ENCODE measurements at places on chromosomes 7 and 10.
A peak's percentile ranks its signal among the peaks of the same experiment; 100 is the strongest.

DNA sequence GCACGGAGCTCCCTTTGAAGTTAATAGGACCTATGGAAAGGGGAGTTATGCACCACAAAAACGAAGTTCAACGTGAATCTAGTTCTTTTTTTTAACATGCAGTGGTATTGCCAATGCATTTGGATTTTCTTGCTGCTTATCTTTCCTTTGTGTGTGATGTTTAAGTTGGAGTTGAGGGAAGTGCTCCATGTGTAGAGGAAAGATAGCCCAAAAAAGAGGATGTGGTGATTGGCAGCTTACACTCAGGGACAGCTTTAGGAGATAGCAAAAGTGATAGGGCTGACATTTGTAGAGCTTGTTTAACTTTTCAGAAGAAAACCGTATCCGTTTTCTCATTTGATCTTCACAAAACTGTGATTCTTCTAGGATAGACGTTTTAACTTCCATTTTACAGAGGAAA, 101.3 kb downstream of the MDFIC start:
- DNase-seq = no peak

- DNase-seq = no peak
Measured at GRCh38 chr10:128560993-128561392, 434.8 kb upstream of the MKI67 start.

DNA sequence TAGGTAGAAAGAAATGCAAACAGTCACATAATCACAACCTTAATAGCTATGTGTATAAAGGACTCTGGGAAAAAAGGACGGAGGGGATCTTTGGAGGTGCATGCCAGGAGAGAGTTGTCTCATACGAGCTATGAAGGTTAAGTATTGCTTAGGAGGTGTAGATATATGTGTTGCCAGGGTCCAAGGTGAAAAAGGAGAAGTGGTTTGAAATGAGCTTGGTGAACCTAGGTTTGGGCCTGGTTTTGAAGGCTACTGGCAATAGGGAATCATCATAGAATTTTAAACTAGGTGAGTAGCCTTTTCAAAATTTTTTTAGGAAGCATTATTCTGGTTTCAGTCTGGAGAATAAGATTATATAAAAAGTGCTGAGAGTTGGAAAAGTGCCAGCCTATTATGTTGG, 336.8 kb downstream of the AUTS2 start:
- DNase-seq = no peak

DNA sequence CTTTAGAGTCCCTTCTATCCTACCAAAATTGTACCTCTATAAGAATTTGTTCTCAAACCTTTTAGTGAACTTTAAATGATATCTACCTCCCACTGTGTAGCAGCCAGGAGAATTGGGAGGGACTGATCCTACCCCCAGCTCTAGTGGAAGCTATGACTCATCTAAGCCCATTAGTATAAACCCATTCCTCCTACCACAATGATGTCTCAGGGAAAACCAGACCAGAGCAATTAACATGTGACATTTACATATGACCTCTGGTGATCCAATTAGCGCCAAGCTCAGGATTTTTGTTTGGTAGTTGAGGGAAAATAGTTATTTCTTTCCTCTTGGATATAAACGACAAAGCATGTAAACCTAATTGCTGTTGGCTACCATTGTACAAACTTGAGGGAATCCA, 33.1 kb upstream of the R3HCC1L start:
- no peak for DNase-seq

DNA sequence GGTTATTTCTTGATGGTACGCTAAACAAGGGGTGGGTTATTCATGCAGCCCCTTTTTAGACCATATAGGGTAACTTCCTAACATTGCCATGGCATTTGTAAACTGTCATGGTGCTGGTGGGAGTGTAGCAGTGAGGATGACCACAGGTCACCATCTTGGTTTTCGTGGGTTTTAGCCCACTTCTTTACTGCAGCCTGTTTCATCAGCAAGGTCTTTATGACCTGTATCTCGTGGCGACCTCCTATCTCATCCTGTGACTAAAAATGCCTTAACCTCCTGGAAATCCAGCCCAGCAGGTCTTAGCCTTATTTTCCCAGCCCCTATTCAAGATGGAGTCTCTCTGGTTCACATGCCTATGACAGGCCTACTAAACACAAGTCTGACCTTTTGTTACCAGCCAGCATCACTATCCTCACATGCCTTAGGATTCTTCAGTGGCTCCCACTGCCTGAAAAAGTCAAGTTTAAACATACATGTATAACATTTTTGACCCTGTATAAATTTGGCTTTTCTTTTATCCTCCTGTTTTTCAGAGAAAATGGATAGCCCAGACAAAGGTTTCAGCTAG, 13.2 kb upstream of the COBL start:
- no peak for DNase-seq

- no peak for DNase-seq
Measured at GRCh38 chr7:46160861-46161260, 239.8 kb upstream of the IGFBP3 start.

DNA sequence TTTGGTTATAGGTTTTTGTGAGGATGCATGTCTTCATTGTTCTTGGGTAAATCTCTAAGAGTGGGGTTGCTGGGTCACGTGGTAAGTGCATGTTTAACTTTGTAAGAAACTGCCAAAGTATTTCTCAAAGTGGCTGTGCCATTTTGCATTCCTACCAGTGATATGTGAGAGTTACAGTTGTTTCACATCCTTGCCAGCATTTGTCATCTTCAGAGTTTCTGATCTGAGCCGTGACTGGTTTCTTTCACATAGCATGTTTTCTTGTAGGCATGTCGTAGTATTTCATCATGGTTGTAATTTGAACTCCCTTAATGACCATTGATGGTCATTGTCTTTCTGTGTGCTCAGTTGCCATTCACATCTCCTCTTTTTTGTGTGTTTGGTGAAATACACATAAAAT, 286.0 kb downstream of the RNLS start:
- no peak for DNase-seq

- no peak for DNase-seq
Measured at GRCh38 chr10:1559761-1560160, 177.6 kb downstream of the ADARB2 start.

DNA sequence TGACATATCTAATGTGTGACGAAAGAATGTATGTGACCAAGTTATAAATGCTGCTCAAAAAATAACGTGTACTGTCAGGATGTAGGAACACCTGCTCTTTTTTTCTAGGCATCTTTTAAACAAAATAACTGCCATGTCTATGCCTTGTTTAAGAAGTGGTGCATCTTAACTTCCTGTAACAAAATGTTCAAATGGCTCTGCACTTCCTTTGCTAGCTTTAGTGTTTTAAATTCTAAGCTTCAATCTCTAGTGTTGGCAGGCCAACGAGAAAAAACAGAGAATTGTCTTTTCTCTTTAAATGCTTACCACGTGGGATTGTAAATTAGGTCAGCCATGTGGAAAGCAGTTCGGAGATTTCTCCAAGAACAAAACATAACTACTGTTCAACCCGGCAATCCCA, 14.6 kb upstream of the PDSS1 start:
- no peak for DNase-seq

DNA sequence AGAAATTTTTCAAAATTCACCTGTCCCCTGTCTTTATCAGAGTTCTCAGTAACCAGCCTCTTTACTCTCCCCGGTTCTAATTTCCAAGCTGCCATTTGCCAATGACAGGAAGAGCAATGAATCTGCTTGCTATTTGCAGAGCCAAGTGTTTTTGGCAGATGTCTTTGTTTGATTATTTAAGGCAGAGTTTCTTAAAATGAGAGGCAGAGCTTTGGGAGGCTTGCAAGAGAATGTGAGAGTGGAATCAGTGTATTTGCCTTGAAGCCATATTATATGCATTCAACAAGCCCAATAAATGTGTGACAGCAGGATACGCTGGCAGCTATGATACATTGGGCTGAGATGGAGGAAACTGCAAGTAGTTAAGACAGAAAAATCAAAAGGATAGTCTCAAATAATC, 196.5 kb downstream of the PHF14 start:
- peak; percentile 51 for DNase-seq

- no peak for DNase-seq
Measured at GRCh38 chr7:27647046-27647445, 15.6 kb downstream of the HIBADH start.

DNA sequence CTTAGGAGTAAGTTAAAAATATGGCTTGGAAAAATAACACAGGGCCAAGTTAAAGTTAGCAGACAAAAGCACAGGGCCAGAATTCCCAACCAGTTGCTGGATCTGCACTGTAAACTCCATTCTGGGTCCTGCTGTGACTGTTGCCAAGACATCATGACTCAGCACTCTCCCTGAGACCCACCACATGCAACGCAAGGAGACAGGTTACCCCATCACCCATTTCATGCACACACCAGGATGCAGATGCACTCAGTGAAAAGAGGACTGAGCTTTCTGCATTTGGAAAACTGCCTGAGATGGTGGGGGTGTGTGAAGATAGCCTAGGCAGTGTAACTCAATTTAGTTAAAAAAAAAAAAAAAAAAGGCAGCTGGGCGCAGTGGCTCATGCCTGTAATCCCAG, 97.6 kb upstream of the ZNF438 start:
- DNase-seq = no peak

DNA sequence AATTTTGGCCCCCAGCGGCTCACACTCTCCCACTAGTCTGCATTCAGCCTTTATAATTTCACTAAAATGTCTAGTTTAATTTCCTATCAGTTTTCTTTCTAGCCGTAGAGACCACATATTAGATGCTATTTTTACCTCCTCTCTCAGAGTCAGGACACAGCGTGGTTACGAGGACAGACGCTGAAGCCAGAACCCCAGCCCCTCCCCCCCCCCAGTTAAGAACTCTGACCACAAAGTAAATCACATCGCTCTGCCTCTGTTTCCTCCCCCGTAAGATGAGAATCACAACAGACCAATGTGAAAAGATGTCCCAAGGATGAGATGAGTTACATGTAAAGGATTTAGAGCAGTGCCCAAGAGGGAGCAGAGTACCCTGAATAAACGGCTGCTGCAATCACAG, 11.1 kb upstream of the TARP start:
- no peak for DNase-seq

DNA sequence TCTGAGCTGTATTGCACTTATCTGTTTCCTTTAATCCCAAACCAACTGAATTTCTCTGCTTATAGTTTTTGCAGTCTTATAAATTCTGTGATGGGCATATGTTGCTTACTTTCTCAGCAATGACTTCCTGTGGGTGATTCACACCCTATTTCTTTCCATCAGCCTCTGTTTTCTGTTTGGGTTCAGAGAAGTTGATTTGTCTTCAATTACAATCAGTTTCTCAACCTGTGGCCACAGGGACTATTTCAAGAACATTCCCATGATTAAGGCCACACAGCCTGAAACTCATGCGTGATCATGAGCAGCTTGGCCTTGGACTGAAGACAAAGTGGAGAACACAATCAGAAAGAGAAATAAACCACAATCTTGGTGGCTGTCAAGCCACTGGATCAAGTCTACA, 1174.6 kb upstream of the C7orf33 start:
- no peak for DNase-seq

- no peak for DNase-seq
Measured at GRCh38 chr7:12805957-12806356, 118.5 kb downstream of the ARL4A start.

DNA sequence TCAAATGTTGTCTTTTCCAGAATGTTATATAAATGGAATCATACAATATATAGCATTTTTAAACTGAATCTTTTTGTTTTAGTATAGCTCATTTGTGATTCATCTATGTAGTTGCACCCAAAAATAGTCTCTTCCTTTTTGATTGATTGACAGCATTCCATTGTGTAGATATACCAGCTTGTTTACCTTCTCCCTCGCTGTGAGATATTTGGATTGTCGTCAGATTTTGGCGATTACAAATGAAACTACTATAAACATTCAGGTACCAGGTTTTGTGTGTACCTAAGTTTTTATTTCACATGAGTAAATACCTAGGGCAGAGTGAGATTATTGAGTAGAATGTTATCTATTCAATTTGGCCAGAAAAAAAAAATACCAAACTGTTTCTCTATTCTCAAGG, 584.7 kb upstream of the SORCS1 start:
- no peak for DNase-seq

DNA sequence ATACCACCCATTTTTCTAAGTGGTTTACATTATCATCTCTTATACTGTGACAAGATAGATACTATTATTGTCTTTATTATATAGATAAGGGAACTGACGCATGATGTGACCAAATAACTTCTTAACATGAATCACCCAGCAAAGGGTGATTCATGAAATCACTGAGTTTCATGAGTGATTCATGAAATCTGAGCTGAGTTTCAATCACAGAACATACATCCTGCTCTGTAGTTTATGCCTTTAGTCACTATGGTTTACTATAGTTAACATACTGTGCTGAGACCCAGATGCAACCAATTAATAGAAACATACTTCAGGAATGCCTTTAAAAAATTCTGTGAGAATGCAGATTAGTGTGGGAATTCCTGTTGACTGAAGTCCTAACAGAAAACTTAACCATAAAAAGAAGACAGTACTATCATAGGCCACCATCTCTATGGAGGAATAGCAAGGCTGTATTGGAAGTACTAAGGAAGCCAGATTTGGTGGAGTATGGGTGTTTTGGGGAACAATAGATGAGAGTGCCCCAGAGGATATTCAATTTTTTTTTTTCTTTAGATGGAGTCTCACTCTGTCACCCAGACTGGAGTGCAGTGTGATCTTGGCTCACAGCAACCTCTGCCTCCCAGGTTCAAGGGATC, 43.1 kb upstream of the SEMA3A start:
- no peak for DNase-seq

DNA sequence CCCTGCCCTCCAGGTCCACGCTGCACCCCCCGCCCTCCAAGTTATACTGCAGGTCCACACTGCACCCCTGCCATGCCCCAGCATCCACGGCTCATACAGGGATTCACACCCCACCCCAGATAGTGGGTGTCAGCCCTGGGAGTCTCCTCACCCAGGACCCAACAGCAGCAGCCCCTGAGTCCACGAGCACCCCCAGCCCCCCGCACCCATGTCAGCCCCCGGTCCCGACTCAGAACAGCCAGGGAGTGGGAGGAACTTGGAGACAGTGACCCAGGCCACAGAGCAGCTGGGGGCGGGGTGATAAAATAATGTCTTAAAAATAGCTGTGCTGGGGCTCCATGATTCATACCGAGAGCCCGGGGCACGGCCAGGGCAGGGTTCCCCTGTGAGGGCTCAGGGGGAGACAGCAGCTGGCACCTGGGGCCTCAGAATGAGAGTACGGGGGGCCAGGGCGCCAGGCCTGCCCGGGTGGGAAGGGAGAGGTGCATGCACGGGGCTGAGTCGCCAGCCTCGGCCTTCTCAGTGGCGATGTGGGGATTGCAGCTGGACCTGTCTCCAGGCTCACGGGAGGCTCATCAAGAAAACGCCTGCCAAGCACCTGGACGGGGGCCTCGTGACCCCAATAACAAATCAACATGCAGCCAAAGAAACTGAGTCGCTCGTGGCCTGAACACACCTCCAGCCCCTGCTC, 29.8 kb downstream of the ADAP1 start:
- no peak for DNase-seq

GRCh38 chr10:3951993-3952392, 167.0 kb upstream of the KLF6 start:
- DNase-seq = no peak

GRCh38 chr10:91521439-91521838, 111.3 kb downstream of the HECTD2 start:
- no peak for DNase-seq

DNA sequence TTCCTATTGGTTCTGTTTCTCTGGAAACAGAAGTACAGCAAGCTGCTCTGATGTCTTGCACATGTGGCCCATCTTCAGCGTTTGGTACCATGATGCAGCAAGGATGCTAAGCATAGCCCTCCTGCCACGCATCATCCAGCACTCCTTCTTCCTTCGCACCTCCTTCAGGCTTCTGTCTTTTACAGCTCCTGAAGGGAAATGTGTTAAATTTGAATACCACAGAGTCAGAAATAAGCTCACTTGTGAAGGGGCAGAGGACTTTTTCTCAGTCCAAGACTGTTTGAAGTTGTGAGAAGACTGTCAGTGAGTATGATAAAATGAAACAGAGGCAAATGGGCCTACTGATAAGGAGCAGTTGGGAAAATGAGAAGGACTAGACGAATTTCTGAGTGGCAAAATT, 20.7 kb downstream of the TSPAN13 start:
- no peak for DNase-seq
